Osteocyte (in vitro differentiated cells): ENCODE measurements at places on chromosomes 7 and 10. TPM values are rescaled to one million over a fixed set of nuclear protein-coding genes. Genes with fewer than 3 reads are reported as not detected.
A peak's percentile ranks its signal among the peaks of the same experiment; 100 is the strongest.

- no peak overlapping the region for H3K4me3 ChIP-seq
- peaks cover 4% of the 10 kb centered on the region for H3K27me3 ChIP-seq
- no peaks in the 10 kb centered on the region for H3K36me3 ChIP-seq
- H3K27ac ChIP-seq, result no peak overlapping the region
- no peaks in the 10 kb centered on the region for H3K4me1 ChIP-seq
- DNase-seq, result no peak
Measured at GRCh38 chr10:80598084-80598798, 60.5 kb downstream of the SH2D4B start.

The VSTM4 gene
- 0.70 and 0.81 TPM in 2 replicates for total RNA-seq

The TMEM139 gene
- total RNA-seq, result not detected in 2 replicates

DNA sequence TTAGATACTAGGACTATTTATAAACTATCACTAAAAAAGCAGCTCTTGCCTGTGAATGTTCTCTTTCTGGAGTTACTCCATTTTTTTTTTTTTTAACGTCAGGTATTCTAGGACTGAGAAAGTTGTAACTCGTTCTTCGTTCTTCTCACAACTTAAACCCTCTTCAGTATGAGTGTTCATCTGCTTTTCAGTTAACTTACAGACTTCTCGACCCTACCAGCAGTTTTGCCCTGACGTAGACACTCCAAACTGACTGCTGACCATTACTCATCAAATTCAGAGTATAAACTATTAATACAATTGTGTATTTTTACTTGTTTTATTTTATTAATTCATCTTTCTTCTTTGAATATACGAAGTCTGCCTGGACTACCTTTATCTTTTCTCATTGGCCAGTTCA is 353.1 kb downstream of the GPR37 start:
- H3K4me1 ChIP-seq, result peaks cover 15% of the 10 kb centered on the region
- H3K27me3 ChIP-seq, result no peaks in the 10 kb centered on the region
- H3K4me3 ChIP-seq, result no peak overlapping the region
- DNase-seq, result no peak
- H3K36me3 ChIP-seq, result no peaks in the 10 kb centered on the region

DNA sequence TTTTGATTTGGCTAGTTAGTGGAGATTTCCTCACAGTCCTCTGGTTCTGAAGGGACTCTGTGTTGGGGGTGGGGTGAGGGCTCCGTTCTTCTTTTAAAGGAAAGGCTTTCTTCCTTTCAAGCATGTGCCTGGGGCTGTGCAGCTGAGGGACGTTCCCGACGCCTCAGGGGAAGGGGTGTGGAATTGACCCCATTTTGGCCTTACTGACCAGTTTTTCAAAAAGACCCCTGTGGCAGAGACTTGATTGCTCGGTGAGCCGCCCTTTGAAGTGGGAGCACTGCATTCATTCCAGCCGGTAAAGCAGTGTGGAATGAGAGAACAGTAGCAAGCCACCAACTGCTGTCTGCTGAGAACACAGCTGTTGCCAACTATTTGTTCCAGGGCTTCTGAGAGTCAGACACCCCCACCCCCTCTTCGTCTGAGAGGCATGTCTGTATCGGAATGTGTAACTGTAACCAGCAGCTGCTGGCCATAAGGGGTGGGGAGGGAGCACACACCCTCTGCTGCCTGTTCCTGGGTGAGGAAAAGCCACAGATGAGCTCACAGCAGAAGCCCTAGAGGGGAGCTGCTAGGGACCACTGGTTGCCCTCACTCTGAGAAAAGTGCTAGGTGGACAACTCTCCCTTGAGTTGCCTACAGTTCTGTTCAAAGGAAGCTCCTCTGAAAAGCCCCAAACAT is 33.2 kb downstream of the WBP1L start:
- peak; percentile 92 for DNase-seq
- peak overlapping the region; percentile 76 for H3K4me3 ChIP-seq
- H3K27ac ChIP-seq, result peak overlapping the region; percentile 94
- H3K27me3 ChIP-seq, result no peaks in the 10 kb centered on the region

The LIPJ gene
- total RNA-seq, result not detected in 2 replicates

The IMPDH1 gene
- total RNA-seq, result 33.5 and 36.2 TPM in 2 replicates

The EFCAB10 gene
- total RNA-seq, result not detected in 2 replicates
